ENCODE measurements at places on chromosomes 7 and 10.

GRCh38 chr10:78255214-78255613 is 221.6 kb downstream of the RPS24 start:
- DNase-seq, result no peak

DNA sequence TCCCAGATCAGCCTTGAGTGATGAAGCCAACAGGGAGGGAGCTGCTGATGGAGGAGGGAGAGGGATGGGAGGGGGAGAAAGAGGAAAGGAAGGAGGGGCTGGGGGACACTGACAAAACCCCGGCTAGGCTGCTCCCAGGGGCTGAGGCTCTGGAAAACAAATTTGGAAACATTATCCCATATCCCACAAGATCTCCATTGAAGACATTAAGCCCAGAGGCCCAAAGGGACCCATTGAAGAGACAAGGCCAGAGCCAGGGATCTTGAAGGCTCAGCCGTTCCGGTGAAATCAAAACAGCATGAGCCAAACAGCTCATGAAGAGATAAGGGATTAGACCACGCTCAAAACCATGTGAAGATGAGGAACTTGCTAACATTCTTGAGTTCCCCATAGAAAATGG is 184.3 kb upstream of the ITGB1 start:
- no peak for DNase-seq

- no peak for DNase-seq
These were observed 42.1 kb upstream of the NAMPT start for GRCh38 chr7:106326594-106327537.

DNA sequence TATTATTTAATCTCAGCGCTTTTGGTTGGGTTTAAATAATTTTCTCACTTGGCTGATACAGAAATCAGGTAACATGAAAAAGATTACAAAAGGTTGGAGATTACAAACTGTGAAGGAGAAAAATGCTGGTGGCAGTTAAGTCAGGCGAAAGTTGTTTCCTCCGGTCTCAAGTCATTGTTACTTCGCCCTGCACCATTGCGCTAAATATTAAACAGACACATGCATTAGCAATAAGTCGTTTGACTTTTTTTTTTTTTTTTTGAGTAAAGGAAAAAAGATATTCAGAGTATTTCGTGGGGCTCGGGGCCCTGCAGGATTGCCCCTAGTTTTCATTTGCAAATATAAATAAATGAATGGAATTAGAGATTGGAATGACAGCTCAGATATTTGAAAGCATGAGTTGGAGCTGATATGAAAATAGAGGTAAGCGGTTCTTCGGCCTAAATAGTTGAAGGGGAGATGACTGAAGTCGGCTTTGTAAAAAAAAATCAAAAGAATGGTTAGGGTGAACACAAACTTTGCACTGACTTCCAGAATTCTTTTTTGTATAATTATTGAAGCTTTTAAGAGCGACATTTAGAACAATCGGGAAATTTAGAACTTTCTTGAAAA is 914 bp downstream of the SDHAF3 start:
- peak; percentile 24 for DNase-seq

DNA sequence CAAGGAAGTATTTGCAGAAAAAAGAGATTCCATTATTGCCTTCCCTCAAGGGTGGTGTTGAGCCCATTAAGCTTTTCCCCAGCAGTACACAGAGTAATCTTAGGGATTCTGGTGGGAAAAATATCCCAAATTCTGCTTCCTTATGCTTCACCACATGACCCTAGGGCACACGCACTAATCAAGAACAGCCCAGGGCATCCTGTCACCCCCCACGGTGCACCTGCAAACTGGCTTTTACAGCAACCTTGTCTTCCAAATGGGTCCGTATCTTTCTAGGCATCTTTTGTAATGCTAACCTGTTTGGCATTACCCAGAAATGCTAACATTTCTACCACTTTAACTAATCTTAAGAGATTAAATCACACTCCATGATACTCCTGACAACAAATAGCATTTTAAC is 926 bp upstream of the C7orf33 start:
- DNase-seq, result no peak

GRCh38 chr10:118850418-118851061 is 95.8 kb upstream of the CACUL1 start:
- DNase-seq, result peak; percentile 50

DNA sequence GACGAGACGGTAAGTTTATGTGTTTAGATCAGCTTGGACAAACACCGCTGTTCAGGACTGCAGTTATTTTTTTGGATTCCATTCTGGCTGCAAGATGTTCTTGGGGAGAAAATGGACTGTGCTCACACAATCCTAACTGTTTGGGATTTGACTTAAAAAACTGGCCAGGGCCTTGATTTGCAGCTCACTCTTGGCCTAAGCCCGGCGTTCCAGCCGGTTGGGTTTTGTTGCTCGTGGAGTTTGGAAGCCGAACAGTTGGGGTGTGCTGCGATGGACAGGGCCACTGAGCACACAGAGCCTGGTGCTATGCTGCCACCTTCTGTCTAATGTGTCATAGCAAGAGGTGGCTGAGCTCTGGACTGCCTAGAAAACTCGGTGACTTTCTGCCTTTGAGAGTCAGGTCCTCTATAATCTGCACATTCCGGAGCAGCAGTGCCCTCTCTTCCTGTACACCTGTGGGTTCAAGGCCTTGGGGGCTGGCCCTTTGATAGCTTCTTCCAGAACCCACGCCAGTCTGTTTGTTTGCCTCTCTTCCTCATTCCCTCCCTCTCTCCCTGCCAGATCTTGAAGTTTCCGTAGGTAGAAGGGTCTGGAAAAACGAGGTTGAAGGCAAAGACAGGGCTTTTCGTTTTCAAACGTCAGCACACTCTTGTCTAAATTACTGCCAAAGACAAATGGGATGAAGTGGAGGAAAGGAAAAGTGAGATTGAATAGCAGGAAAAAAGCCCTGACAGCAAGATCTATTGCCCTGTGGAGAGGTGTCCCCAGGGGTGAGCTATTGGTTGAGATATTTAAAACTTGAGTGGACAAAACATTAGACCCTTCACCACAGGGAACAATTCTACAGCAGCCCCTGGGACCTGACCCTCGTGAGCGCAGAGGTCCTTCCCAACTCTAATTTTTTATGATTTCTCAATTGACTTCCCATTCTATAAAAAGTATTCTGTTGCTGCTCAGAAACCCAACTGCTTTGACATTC is 167.5 kb upstream of the HABP2 start:
- peak; percentile 81 for DNase-seq

DNA sequence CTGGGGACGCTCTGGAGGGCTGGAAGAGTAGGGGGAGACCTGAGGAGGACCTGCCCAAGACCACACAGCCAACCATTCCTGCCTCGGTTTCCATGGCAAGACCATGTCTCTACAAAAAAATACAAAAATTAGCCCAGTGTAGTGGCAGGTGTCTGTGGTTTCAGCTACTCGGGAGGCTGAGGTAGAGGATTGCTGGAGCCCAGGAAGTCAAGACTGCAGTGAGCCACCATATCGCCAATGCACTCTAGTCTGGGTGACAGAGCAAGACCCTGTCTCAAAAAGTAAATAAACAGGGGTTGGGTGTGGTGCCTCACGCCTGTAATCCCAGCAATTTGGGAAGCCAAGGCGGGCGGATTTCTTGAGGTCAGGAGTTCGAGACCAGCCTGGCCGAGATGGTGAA is 48.7 kb downstream of the CLIP2 start:
- no peak for DNase-seq

GRCh38 chr10:13219685-13220670 is 14.2 kb downstream of the UCMA start:
- peak; percentile 19 for DNase-seq

- DNase-seq, result no peak
These were observed 98.3 kb downstream of the MKI67 start for GRCh38 chr10:128027822-128028507.

DNA sequence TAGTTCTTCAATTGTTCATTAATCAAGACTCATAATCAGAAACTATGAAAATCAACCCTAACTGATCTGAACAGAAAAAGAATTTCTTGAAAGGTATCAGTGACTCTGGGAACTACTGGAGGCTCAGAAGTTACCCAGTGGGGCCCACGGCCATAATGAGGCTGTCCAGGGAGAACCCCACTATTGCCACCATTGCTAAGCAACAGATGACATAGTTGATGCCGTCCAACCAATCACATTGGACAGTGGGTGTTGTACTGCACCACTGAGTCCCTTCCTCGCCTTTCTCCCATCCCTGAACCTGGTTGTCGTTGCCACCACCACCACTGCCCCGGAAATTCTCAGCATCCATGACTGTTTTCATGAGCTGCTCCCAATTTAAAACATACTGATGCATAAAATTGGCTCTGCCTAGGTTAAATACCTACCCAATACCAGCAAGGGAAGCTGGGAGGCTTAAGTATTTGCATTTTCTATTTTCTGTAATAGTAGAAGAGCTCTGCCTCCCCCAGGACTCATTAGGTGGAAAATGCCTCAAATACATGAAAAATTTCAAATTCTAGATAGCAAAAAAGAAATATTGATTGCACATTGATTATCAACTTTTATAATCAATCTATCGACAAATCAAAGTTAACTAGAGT is 26.7 kb upstream of the USP6NL start:
- DNase-seq, result no peak

DNA sequence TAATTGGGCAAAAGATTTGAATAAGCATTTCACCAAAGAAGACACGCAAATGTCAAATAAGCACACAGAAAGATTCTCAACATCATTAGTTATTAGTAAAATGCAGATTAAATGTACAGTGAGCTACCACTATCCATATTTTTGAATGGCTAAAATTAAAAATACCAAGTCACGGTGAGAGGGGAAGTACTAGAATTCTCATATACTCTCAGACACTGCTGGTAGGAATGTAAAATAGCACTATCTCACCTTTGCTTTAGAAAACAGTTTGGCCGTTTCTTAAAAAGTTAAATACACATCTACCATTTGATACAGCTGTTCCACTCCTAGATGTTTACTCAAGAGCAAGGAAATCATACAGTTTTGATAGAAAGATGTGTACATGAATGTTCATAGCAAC is 115.8 kb upstream of the CELF2 start:
- DNase-seq, result no peak

GRCh38 chr7:18768256-18768655 is 272.7 kb downstream of the HDAC9 start:
- DNase-seq, result no peak

DNA sequence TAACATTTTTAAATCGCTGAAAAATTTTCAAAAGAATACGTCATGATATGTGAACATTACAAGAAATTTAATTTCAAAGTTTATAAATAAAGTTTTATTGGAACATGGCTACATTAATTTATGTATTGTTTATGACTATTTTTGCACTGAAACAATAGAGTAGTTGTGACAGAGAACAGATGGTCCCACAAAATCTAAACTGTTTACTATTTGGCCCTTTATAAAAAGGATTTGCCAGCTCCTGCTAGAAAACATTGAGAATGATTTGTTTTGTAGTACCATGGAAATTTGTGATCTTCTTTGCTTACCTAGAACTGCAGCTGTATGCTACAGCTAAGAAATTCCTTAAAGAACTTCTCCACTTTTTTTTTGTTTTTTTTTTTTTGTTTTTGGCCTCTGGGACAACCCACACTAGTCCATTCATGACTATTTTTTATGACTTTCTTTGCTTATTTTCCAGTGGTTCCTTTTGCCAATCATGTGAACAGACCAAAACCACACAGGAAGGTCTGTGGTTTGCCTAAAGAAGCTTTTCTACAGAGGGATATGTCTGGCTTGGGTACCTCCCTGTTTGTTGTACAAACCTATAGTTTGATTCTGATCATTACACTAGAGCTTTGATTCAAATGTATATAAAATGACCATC is 55.7 kb downstream of the ST7 start:
- no peak for DNase-seq

- no peak for DNase-seq
These were observed 7.2 kb downstream of the LBX1 start for GRCh38 chr10:101221963-101222531.

- DNase-seq, result no peak
These were observed 291.1 kb upstream of the IMMP2L start for GRCh38 chr7:111853201-111853990.

DNA sequence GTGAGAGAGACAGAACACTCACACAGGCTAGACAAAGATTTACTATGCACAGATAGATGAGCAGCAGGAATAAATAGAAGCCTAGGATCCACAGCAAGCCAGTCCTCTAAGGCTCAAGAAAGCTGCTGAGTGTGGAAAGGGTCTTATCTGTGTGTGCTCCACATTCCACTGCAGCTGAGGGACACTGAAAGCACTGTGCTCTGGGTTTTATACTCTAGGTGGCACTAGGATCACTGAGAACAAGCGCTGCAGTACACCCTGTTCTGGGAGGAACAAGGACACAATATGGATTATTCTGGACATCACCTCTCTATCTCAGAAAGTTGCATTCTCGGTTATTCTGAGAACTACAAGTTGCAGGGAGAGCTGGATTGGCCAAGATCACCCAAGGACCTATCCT is 4.9 kb upstream of the KLHL7 start:
- DNase-seq, result peak; percentile 32

DNA sequence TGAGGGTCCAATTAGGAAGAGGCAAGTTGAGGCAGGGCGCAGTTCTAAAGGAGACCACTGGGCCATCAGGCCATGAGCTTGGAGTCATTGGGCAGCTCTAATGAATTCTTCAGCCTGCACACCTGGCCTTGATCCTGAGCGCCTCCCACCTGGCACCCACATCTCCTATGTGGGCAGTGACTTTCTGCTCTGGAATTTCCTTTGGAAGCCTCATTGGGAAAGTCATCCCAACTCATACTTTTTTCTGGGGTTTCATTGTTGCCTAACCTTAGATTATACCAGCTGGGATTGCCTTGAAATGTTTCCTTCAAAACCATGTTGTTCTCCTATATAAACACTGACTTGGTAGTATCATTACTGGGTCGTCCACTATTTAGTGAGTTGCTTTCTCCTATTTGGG is 54.1 kb downstream of the PLPP4 start:
- DNase-seq, result no peak

GRCh38 chr10:59593768-59594167 is 115.9 kb downstream of the SLC16A9 start:
- DNase-seq, result no peak

DNA sequence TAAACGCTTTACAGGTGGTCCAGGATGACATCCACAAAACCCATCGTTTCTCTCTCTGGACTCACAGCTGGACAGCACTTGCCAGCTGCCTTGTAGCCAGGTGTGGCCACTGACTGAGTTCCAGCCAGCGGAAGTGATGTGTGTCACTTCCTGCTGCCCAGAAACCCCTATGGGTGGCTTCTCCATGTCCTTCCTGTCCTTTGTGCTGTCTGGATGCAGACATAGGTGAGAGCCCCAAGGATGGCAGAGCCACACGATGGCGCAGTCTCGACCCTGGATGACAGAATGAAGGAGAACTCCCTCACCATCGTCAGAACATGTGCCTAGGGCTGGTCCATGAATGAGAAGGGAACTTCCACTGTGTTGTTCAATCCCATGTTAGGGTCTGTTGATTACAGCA is 22.1 kb downstream of the NMT2 start:
- no peak for DNase-seq

GRCh38 chr7:949021-949934 is 5.2 kb downstream of the ADAP1 start:
- DNase-seq, result no peak

DNA sequence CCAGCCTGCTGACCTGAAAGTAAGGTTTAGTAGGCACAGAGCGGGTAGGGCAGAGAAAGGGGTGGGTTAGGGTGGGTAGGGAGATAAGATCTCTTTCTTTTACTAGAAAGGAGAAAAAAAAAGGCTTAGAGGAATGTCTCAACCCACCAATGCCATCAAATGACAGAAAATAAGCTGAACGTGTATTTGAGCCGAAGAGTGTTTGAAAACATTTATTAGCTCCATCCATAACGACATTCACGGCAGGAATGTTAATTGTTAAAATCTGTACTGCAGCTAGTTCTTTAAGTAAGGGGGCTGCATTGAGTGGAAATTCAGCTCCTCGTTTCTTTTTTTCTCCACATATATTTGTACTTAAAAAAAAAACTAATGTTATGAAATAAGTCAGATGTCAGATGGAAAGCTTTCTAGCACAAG is 63.7 kb upstream of the ARID5B start:
- DNase-seq, result peak; percentile 17
